ENCODE measurements at places on chromosomes 11 and 22.
A peak's percentile ranks its signal among the peaks of the same experiment; 100 is the strongest.

GRCh38 chr11:91997226-91997625 lies 227.4 kb upstream of the FAT3 start:
- no peak for DNase-seq

- DNase-seq, result peak; percentile 57
Observed at GRCh38 chr11:112042161-112042960, 17.2 kb downstream of the DLAT start.

GRCh38 chr11:36379653-36380052 lies 83.6 kb downstream of the PRR5L start:
- DNase-seq, result no peak

GRCh38 chr11:123161376-123162030 lies 33.5 kb downstream of the CLMP start:
- DNase-seq, result no peak

GRCh38 chr11:66183494-66184048 lies 84.9 kb upstream of the RAB1B start:
- no peak for DNase-seq

DNA sequence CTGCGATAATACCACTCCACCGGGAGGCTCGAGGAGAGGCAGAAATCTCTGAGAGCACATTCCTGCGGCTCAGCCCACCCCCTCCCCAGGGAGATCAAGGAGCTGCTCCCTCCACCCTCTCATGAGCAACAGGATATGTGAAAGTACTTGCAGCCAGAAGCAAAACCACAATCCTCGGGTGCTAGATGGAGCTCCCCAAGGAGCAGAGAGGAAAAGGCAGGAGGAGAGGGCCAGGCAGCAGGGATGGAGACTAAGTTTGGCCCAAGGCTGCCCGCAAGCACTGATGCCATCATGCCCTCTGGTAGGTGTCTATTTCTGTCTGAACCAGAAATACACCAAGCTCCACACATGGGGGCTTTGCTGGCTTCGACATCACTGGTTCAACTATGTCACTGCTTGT lies 22.3 kb downstream of the VPS37C start:
- DNase-seq, result no peak

- DNase-seq, result peak; percentile 8
Observed at GRCh38 chr22:20624161-20624616, 116.8 kb downstream of the MED15 start.

- DNase-seq, result no peak
Observed at GRCh38 chr11:106421676-106422292, 344.3 kb downstream of the AASDHPPT start.

DNA sequence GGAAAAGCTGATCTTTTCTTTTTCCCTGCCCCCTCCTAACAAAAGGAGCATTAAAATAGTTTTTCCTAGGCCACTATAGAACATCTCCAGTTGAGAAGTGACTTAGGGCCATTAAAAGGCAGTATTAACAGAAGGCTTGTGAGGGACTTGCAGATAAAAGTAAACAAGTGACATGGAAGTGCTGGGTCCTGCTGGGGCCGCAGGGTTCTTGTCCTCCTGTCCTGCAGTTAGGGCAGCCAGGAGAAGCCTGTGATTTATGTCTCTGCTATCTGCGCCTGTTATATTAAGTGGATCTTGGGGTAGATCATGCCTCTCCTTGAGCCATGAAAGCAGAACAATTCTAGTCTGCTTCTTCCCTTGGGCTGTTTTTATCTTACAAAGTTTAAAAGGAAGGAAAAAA lies 271.4 kb upstream of the C11orf87 start:
- DNase-seq, result no peak

DNA sequence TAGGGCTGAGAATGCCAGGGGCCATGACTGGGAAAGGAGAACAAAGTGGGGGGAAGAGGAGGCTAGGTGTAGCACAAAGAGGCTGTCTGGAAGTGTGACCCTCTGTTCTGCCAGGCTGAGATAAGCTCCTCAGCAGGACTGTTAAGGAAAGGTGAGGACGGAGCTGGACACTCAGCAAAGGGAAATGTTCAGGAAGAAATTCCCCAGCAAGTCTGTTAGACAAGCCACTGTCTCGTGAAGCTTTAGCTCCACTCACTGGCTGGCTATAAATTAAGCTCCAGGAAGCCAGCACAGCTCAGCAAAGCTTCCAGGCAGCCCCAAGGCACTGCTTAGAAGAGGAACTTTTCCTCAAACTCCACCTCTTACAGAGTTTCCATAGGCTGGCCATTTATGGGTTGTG lies 181.2 kb upstream of the API5 start:
- DNase-seq, result no peak

- DNase-seq, result no peak
Observed at GRCh38 chr22:48459859-48460823, 1367.5 kb downstream of the BRD1 start.

- no peak for DNase-seq
Observed at GRCh38 chr11:70084046-70084984, 6.2 kb downstream of the ANO1 start.

DNA sequence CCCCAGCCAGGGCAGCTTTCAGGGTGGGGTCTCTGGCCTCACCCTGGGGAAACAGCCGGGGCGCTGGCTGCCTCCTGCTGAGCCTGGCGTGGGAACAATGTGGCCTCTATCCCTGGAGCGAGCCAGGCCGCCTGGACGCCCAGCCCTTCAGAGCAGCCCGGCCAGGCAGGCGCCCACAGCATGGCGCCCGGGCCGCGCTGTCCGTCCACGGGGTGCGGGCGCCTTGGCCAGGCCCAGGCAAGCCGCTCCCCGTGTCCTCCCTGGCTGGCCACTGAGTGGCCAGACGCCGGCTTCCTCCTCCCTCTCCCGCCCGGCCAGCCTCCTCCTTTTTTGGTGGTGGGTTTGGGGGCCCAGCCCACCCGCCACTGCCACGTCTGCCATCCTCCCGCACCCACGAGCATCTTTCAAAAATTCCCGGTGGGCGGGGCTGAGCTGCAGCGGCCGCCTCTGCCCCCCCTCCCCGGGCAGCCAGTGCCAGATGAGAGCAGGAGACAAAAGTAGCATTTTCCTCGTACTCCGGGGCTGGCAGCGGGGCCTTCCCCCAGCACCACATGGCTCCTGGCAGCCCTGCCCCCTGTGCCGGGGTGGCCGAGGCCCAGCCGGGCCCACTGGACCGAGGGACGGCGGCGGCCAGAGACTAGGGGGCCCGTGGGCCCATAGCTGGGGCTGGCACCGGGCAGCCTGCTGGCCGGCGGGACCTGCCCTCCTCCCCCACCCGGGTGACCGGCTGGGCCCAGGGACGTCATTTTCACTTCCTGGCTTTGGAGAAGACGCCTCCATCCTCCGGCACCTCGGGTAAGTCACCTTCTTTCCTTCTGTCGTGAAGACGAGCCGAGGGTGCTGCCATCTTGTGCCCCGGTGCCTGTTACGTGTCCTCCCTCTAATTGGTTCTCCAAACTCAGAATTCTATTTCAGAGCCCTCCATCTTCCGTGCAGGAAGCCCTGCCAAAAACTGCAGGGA lies 70.2 kb upstream of the PPARA start:
- peak; percentile 90 for DNase-seq

DNA sequence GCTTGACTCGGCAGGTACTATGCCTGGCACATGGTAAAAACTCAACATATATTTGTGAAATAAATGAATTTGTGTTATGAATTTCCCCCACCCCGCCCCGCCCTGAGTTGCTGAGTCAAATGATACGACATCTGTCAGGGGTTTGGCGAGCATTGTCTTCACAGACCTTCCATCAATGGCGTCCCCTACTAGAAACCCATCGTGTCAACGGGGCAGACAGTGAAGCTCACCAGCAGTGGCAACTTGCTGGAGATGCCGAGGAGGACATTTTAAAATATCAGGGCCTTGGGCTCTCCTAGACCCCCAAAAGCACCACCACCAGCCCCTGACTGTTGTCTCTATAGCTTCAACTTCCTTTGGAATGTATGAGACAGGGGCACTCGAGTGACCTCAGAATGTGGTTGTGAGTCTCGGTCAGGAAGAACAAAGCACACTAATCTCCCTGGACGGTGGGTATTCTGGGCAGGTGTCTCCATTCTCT lies 761 bp upstream of the NXF1 start:
- no peak for DNase-seq

GRCh38 chr11:21839796-21840195 lies 353.1 kb upstream of the ANO5 start:
- DNase-seq, result no peak

DNA sequence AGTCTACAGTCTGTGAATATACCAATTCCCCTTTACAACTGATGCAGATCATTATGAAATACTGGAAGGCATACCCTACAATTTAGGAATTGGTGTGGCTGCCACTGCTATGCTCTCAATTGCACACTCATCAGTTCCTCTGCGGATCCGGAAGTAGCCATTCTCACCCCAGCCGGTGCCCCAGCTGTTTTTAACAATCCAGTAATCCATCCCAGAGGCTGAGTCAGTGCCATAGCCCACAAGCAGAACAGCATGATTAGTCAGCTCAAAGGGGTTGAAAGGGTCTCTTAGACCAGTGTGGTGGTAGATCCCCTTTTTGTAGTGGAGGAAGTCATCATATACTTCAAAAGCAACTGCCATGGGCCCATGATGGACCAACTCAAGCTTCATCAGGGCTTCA lies 43.6 kb downstream of the CTSC start:
- peak; percentile 80 for DNase-seq

- no peak for DNase-seq
Observed at GRCh38 chr11:92104349-92104748, 120.3 kb upstream of the FAT3 start.

GRCh38 chr11:134196756-134197155 lies 27.0 kb downstream of the NCAPD3 start:
- no peak for DNase-seq

- peak; percentile 4 for DNase-seq
Observed at GRCh38 chr11:75223954-75224643, 16.5 kb upstream of the TPBGL start.

DNA sequence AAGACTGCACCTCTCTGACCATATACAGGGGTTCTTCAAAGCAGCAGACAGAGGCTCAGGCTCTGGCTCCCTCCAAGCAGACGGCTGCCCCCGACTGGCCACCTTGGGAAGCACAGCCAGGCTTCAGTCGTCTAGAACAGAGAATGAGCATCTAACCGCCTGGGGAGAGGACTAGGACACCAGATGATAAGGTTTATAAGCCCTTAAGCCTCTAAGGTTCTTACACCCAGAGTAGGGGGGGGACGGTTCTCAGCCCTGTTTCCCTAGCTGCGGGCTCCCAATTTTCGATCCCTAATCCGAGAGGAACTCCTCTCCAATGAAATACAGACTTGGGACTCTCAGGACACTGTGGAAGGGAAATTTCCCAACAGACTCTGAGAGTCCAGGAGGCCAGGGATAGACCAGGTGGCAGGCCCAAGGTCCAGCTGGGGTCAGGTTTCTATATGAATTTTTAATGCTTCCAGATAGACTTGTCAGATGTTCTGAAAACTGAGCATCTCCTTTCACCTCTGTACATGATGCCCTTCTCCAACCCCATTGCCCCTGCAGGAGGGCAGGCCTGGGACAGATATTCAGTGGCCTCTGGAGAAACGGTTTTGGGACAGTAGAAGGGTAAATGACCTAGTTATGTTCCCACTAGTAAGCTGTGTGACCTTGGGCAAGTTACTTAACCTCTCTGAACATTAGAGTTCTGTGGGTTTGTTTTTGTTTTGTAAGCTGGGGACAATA lies 20.2 kb downstream of the RTN4RL2 start:
- peak; percentile 55 for DNase-seq

DNA sequence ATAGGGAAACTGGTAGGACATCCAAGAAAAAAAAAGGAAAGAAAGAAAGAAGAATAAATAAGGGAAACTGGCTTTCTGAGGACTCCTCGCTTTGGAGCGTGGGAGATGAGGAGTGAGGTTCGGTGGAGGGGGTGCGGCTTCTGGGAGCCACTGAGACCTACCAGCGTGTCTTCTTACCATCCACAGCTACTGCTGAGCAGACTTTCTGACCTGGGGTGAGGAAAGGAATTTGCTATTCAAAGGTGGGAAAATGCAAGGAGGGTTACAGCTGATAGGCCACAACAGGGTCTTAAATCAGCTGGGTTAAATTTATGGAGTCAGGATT lies 488 bp upstream of the SELENOM start:
- DNase-seq, result no peak

All from HCEC 1CT (cell line).